ENCODE measurements at places on chromosomes 1 and 21. TPM values are rescaled to one million over a fixed set of nuclear protein-coding genes. Genes with fewer than 3 reads are reported as not detected.

Gene PTGFR
- total RNA-seq, result 0.43 TPM

Gene ST6GALNAC3
- total RNA-seq, result 11.6 TPM

GRCh38 chr1:180611016-180611930 is 20.5 kb upstream of the XPR1 start:
- H3K36me3 ChIP-seq, result no peaks in the 10 kb centered on the region
- H3K27me3 ChIP-seq, result no peaks in the 10 kb centered on the region
- no peak for DNase-seq
- peaks cover 9% of the 10 kb centered on the region for H3K4me1 ChIP-seq

Gene HCRTR1
- not detected for total RNA-seq

DNA sequence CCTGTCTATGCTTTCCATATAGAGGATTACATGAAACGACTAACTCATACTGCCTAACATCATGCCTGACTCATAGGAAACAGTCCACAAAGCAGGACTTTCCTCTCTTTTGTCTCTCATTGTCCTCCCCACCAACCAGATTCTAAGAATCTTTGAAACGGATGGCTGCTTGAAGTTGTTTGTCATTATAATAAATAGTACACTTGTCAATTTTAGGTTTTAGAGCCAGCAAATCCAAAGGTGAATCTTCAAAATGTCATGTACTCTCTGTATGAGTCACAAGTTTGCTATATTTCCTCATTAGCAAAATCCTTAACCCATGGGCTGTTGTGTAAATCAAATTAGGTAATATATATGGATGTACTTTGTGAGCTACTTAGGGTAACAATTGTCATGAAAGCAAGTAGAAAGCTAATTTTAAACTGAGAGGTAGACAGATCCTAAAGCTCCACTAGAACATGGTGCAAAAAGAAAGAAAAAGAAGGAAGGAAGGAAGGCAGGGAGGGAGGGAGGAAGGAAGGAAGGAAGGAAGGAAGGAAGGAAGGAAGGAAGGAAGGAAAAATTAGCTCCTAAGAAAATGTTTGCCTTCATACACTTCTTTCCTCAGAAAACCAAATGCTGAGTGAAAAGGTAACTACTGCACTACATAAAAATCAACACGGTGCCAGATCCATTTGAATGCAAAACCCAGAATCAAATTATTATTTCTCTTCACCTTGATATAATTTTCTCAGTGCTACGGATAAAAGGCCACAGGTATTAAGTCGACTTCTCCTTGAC is 129.5 kb upstream of the PRMT6 start:
- no peaks in the 10 kb centered on the region for H3K36me3 ChIP-seq
- H3K4me1 ChIP-seq, result peaks cover 8% of the 10 kb centered on the region
- no peaks in the 10 kb centered on the region for H3K27me3 ChIP-seq
- H3K4me3 ChIP-seq, result no peak overlapping the region

Gene INSRR
- not detected for total RNA-seq

DNA sequence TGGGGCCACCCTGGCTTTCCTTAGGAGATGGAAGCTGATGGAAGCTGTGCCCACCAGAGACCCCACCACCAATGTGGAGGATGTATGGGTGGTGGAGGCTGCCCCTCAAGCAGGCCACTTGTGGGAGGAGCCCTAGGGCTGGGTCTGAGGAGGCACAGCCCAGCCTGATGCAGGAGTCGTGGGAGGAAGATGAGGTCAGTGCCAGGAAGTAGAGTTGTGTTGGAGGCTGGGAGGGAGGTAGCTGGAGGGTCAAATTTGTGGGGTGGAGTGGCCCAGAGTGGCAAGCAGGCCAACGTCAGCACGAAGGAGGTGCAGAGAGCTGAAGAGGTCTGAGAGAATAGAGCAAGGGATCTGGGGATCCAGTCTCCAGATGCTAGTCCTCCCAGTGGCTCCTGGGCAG is 119.0 kb upstream of the USP24 start:
- H3K4me1 ChIP-seq, result 0 out of 2 replicates have a peak, but pooled peaks cover 2% of the 10 kb centered on the region
- no peak overlapping the region for H3K4me3 ChIP-seq

Gene SPATA45
- not detected for total RNA-seq

Gene WDR64
- total RNA-seq, result not detected

GRCh38 chr1:14778898-14779865 is 180.7 kb downstream of the KAZN start:
- 0 out of 2 replicates have a peak overlapping the region, but pooled peaks have one; percentile 19 for H3K27ac ChIP-seq
- H3K36me3 ChIP-seq, result no peaks in the 10 kb centered on the region
- peaks cover 39% of the 10 kb centered on the region for H3K4me1 ChIP-seq
- peak; percentile 85 for DNase-seq
- H3K4me3 ChIP-seq, result no peak overlapping the region
- no peaks in the 10 kb centered on the region for H3K27me3 ChIP-seq

Data from GM23338 (cell line).